ENCODE measurements at places on chromosomes 16 and 17. TPM values are rescaled to one million over a fixed set of nuclear protein-coding genes. Genes with fewer than 3 reads are reported as not detected.
A peak's percentile ranks its signal among the peaks of the same experiment; 100 is the strongest.

The DNAI2 gene
- 0.32 TPM for total RNA-seq

The AIPL1 gene
- total RNA-seq: not detected

The SPNS2 gene
- 158 TPM for total RNA-seq

- DNase-seq: no peak
These were observed 4.4 kb downstream of the JUP start for GRCh38 chr17:41782142-41782541.

DNA sequence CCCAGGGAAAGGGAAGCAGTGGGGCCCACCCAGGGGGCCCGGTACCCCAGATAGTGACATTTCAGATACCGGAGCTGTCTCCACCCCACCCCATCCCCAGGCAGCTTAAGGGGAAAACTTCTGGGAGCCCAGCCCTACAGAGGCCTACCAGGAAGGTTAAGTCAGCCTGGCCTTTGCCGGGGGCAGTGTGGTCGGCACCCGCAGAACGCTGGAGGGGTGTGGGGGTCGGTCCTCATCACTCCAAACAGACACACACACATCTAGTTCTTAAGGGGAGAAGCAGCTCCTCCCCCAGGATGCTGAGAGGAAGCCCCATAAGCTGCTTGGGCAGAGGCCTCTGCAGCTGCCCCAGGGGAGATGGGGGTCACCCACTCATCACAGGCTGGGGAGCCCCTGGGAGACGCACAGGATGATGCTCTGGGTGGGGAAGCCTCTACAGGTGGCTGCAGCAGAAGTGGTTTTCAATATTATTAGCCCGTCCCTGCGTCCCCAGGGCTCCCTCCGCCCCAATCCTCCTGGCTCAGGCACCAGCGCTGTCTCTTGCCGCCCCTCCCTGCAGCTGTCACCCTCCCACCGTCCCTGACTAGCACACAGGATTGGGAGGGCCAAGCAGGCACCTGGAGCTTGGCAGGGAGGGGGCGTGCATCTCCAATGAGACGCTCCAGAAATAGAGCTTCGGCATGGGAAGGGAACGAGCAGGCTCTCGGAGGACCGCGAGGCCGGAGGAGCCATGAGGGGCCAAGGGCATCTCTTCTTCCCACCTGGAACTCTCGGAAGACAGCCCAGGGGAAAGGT lies 1.4 kb upstream of the ABR start:
- DNase-seq: no peak

The EIF4A3 gene
- total RNA-seq: 57.9 TPM

DNA sequence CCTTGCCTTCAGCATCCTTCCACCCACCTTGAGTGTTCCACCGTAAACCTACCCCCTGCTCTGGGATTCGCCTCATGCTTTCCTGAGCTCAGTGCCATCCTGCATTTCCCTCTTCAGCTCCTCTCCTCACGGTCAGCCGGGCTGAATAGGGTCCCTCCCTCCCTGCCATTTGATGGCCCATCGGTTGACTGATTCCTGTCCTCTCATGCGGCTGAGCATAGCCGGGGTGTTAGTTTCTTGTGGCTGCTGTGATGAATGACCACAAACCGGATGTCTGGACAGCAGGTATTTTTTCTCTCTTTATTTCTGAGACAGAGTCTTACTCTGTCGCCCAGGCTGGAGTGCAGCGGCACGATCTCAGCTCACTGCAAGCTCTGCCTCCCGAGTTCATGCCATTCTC lies 44.1 kb upstream of the MGAT5B start:
- no peak for DNase-seq

DNA sequence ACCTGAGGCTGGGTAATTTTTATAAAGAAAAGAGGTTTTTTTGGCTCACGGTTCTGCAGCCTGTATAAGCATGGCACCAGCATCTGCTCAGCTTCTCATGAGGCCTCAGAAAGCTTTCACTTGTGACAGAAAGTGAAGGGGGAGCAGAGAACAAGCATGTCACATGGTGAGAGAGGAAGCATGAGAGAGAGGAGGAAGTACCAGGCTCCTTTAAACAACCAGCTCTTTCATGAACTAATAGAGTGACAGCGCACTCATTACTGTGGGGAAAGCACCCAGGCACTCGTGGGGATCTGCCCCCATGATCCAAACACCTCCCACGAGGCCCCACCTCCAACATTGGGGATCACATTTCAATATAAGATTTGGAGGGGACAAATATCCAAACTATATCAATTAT lies 86.8 kb downstream of the USP32 start:
- peak; percentile 17 for DNase-seq

DNA sequence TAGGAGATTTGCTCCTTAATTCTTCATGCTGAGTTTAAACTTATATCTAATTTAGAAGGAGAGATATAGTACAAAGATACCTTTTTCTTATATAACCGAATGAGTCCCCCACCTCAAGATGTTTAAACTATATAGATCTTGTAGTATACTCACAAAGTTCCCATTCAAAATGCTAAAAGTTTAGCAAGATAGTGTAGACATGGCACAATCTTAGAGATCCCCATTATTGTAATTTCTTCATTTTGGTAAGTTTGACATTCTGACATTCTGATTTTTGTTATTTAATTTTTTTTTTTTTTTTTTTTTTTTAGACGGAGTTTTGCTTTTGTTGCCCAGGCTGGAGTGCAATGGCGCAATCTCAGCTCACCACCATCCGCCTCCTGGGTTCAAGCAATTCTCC lies 22.8 kb downstream of the SNTB2 start:
- DNase-seq: no peak

- DNase-seq: peak; percentile 34
These were observed 33.5 kb upstream of the BCO1 start for GRCh38 chr16:81204798-81205680.

The HEATR9 gene
- total RNA-seq: 0.09 TPM

DNA sequence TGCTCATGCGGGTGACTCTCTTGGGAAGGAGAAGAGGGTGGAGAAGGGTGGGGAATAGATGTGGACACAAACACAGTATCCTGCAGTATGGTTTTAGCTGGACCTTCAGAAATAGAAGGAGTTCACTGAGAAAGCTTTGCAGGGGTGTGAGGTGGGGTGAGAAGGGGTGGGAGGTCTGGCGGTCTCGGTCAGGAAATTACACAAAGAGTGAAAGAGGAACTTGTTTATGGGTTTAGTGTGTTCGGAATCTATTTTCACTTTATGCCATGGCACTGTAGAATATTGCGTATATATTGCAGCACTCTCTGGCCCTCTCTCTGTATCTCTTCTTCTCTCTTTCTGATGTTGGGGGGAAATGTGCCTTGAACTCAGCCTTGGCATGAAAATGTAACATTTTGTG lies 148.2 kb upstream of the GOT2 start:
- no peak for DNase-seq

The RASD1 gene
- total RNA-seq: 4.6 TPM

The CYBC1 gene
- total RNA-seq: 114 TPM

- DNase-seq: no peak
These were observed 64.8 kb upstream of the MRC2 start for GRCh38 chr17:62562656-62563055.

DNA sequence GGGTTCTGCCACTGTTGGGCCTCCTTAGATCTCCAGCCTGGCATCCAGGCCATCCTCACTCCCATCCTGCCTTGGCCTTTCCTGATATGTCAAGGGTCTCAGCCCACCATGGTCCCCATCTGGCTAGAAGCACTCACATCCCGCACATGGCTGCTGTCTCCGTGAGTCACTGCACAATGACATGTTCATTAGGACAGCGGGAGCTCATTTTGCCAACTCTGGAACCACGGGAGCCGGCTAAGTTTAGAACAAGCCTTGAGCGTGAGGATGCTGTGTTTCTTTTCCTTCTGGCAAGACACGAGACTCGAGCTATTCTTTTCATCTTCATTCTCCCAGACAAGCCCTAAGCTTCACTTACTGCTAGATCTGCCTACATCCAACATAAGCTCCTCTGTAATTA lies 65.7 kb upstream of the KSR1 start:
- no peak for DNase-seq

DNA sequence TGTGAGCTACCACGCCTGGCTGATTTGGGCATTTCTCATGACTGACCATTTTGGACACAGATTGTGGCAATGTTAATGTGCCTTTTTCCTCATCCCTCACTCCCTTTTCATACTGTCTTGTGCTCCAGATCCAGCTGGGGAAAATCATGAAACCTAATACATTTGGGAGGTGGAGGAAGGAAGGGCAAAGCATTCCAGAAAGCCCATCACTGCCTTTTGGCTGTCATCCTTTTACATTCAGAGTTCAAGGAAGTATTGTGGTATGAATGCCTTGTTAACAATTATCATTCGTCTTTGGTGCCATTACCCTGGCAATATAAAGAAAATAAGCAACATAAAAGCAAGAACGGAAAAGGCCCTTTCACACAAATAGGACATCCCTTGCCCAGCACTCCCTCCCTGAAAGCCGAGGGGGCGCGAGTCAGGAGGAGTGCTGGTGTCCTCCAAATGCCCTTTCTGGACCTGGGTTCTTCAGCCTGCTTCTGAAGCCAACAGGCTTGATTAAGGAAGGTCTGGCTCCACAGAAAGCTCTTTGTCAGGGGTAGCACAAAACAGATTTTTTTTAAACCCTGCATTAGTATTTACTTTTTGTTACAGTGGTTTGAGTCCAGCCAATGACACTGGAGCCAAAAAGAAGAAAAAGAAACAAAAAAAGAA lies 20.1 kb downstream of the NMT1 start:
- DNase-seq: no peak

GRCh38 chr17:7745748-7746470 lies 28.4 kb downstream of the DNAH2 start:
- peak; percentile 36 for DNase-seq

The GLG1 gene
- total RNA-seq: 229 TPM

GRCh38 chr16:88380619-88381018 lies 2.1 kb upstream of the ZNF469 start:
- no peak for DNase-seq

- no peak for DNase-seq
These were observed 6.3 kb downstream of the CTRB1 start for GRCh38 chr16:75225092-75225491.

The KRT12 gene
- total RNA-seq: not detected

The OR2C1 gene
- total RNA-seq: 0.14 TPM

- DNase-seq: no peak
These were observed 5.1 kb downstream of the GGA2 start for GRCh38 chr16:23505180-23505665.

GRCh38 chr16:23917621-23918020 lies 81.8 kb downstream of the PRKCB start:
- no peak for DNase-seq

The HNF1B gene
- total RNA-seq: 142 TPM

DNA sequence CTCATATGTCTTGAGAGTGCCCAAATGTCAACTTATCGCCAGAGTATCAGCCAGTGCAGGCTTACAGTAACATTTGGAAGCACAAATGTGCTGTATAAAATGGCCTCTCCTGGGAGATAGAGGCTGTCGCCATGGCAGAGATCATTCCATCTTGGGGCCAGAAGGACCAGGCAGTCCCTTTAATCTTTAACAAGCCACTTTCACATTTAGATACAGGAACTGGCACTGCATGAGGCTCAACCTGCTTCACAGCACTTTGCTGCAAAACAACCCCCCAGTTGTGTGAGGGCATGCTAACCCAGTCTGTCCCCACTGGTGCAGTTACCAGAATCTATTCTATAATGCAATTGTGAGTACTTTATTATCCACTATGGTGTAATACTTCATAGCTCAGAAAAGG lies 4.7 kb upstream of the RFFL start:
- DNase-seq: no peak

The TRAPPC1 gene
- 147 TPM for total RNA-seq

GRCh38 chr16:79054211-79054984 lies 546.1 kb downstream of the MAF start:
- DNase-seq: no peak

DNA sequence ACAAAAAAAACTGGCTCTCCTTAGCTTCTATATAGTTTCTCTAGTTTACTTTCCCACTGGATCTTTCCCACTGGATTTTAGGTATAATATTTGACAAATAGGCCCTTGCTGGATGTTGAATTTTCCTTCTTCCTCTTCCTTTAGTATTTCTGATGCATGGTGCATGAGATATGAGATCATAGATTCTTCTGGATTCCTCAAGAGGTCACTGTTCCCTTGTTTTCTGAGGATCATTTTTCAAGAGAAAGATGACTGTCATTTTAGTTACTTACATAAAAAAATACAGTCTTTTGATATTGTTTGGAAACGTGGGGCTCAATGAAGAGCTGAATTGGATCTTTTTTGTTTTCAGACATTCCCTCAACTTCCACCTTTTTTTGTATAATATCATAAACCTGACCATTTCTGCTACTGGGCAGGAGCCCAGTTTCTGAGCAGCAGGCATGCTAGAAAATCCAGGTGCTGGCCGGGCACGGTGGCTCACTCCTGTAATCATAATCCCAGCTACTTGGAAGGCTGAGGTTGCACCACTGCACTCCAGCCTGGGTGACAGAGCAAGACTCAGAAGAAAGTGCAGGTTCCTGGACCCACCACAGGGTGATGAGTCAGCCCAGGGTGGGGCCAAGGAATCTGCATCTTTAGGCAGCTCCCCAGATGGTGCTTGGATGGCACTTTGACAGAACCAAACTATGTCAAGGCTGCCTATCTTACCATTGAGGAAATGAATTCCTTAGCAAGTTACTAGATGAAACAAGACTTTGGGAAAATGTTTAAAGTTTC lies 70.3 kb downstream of the SDR42E1 start:
- DNase-seq: no peak

- DNase-seq: no peak
These were observed 61.3 kb upstream of the ADORA2B start for GRCh38 chr17:15883617-15884111.

The CEP20 gene
- total RNA-seq: 21.2 TPM

Data from mucosa of gallbladder (tissue), 1 donor.